ENCODE measurements at places on chromosomes 6 and 20. TPM values are rescaled to one million over a fixed set of nuclear protein-coding genes. Genes with fewer than 3 reads are reported as not detected.

GRCh38 chr6:47146431-47147174 lies 104.5 kb upstream of the ADGRF1 start:
- H3K27ac ChIP-seq, result no peak overlapping the region
- no peaks in the 10 kb centered on the region for H3K36me3 ChIP-seq
- H3K4me3 ChIP-seq, result no peak overlapping the region
- H3K4me1 ChIP-seq, result no peaks in the 10 kb centered on the region
- H3K27me3 ChIP-seq, result no peaks in the 10 kb centered on the region
- no peak for DNase-seq

GRCh38 chr6:73640179-73640750 lies 13.5 kb downstream of the SLC17A5 start:
- no peak overlapping the region for H3K27ac ChIP-seq
- DNase-seq, result no peak
- H3K4me3 ChIP-seq, result no peak overlapping the region
- no peaks in the 10 kb centered on the region for H3K27me3 ChIP-seq
- peaks cover 32% of the 10 kb centered on the region for H3K36me3 ChIP-seq

GRCh38 chr6:74534465-74535211 lies 671.2 kb downstream of the COL12A1 start:
- H3K27me3 ChIP-seq, result no peaks in the 10 kb centered on the region
- H3K36me3 ChIP-seq, result no peaks in the 10 kb centered on the region
- no peak for DNase-seq
- no peak overlapping the region for H3K27ac ChIP-seq

GRCh38 chr6:76972474-76972873 lies 490.8 kb downstream of the HTR1B start:
- no peak for DNase-seq
- no peaks in the 10 kb centered on the region for H3K27me3 ChIP-seq

- H3K27ac ChIP-seq, result no peak overlapping the region
- no peaks in the 10 kb centered on the region for H3K36me3 ChIP-seq
- DNase-seq, result no peak
- no peaks in the 10 kb centered on the region for H3K4me1 ChIP-seq
- H3K4me3 ChIP-seq, result peak overlapping the region; percentile 45
- no peaks in the 10 kb centered on the region for H3K27me3 ChIP-seq
Observed at GRCh38 chr6:156167625-156168071, 609.5 kb upstream of the ARID1B start.

GRCh38 chr6:169953686-169954085 lies 202.3 kb downstream of the ERMARD start:
- H3K4me3 ChIP-seq, result no peak overlapping the region
- peaks cover 2% of the 10 kb centered on the region for H3K27me3 ChIP-seq
- H3K4me1 ChIP-seq, result no peaks in the 10 kb centered on the region
- no peak overlapping the region for H3K27ac ChIP-seq

DNA sequence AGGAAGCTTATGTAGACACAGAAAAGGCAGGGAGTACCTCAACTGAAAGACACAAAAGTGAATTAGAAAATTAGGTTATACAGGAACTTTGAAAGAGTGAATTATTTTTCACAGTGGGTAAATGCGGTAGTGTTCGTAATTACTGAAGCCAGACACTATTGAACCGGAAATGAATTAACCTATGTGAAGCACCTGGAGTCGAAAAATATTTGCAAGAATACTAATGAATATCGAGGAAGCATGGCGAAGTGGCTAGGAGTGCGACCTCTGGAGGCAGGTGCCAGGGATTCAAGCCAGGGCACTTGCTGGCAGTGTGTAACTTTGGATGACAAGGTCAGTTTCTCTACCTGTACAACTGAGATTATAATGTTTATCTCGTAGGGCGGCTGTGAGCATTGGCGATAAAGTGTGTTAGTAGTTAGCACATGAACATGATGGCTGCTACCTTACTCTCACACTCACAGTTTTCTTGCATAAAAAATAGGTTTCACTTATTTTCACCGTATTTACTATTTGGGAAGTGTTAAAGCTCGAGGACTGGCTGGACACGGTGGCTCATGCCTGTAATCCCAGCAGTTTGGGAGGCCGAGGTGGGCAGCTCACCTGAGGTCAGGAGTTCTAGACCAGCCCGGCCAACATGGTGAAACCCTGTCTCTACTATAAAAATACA lies 567 bp upstream of the SLC18B1 start:
- no peaks in the 10 kb centered on the region for H3K36me3 ChIP-seq
- no peak overlapping the region for H3K27ac ChIP-seq
- H3K4me1 ChIP-seq, result peaks cover 9% of the 10 kb centered on the region
- no peak overlapping the region for H3K4me3 ChIP-seq
- peak; percentile 70 for DNase-seq
- H3K27me3 ChIP-seq, result peaks cover 2% of the 10 kb centered on the region

GRCh38 chr6:143707697-143708096 lies 29.9 kb downstream of the PHACTR2 start:
- H3K27me3 ChIP-seq, result no peaks in the 10 kb centered on the region
- no peak overlapping the region for H3K27ac ChIP-seq
- H3K4me3 ChIP-seq, result no peak overlapping the region
- no peak for DNase-seq
- no peaks in the 10 kb centered on the region for H3K4me1 ChIP-seq

DNA sequence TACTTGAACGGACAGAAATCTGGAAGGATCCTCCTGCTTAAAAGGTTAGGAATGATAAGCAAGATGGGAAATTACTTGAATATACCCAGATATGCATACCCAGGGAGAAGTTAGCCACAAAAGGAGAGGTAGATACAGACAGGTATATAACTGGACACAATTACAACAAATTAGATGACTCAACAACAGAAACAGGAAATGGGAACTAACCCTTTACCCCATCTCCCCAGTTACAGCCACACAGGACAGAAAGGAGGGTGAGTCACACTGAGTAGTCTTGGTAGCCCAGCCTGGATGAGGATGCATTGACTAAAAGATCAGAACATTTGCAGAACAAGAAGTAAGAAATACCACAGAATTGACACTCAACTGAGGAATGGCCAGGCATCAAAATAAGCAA lies 61.2 kb downstream of the C6orf52 start:
- H3K4me1 ChIP-seq, result no peaks in the 10 kb centered on the region

DNA sequence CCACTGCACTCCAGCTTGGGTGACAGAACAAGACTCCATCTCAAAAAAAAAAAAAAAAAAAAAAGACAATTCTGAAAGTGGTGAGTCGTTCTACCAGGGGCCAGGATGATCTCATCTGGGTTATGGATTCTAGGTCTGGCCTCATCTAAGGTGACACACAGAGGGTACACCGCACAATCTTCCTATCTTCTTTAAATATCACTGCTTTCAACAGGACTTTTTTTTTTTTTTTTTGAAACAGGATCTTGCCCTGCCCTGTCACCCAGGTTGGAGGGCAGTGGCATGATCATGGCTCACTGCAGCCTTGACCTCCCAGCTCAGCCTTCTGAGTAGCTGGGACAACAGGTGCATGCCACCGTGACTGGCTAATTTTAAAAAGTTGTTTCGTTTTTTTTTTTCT lies 67.7 kb downstream of the SLC16A10 start:
- H3K4me3 ChIP-seq, result no peak overlapping the region
- H3K27me3 ChIP-seq, result no peaks in the 10 kb centered on the region
- peaks cover 27% of the 10 kb centered on the region for H3K4me1 ChIP-seq
- DNase-seq, result peak; percentile 41
- H3K36me3 ChIP-seq, result no peaks in the 10 kb centered on the region
- H3K27ac ChIP-seq, result no peak overlapping the region

GRCh38 chr6:34195726-34196115 lies 41.0 kb upstream of the HMGA1 start:
- H3K36me3 ChIP-seq, result no peaks in the 10 kb centered on the region
- no peak overlapping the region for H3K27ac ChIP-seq
- H3K4me1 ChIP-seq, result peaks cover 10% of the 10 kb centered on the region
- DNase-seq, result no peak

GRCh38 chr6:7100072-7100752 lies 7.5 kb upstream of the RREB1 start:
- no peaks in the 10 kb centered on the region for H3K36me3 ChIP-seq
- H3K27me3 ChIP-seq, result no peaks in the 10 kb centered on the region
- no peak overlapping the region for H3K27ac ChIP-seq
- DNase-seq, result no peak
- no peaks in the 10 kb centered on the region for H3K4me1 ChIP-seq

DNA sequence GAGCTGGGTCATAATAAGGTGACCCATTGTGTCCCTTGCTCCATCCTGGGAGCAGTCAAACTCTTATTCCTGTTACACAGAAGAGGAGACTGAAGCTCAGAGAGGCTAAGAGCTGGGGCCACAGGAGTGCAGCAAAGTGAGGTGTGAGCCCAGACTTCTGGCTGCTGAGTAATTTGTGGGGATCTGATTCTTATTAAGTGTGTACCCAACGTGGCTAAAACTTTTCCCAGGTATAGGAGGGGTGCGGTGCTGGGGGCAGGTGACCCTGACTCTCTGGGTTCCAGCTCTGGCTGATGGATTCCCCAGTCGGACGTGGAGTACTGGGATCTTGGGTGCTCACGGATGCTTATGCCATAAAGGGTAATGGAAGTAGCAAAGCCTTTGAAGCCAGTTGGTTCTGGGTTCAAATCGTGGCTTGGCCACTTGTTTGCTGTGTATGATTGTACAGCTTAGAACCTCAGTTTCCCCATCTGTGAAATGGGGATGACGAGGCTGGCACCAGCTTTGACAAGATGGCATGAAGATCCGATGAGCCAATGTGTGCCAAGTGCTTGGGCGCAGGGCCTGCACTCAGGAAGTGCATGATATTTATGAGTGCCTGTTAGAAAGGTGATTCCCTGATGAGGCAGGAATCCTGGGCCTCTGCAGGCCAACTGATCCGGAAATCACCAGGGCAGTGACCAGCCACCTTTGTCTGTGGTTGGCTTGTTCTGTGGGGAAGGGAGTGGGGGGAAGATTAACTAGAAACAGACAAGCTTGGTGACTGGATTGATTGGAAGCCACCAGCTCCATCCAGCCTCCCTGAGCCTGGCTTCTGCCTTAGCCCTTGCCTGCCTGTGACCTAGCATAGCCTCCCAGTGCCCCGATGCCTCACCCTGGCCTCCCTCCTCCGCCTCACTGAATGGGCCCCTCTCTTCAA lies 6.0 kb downstream of the SRC start:
- no peak overlapping the region for H3K27ac ChIP-seq
- no peak for DNase-seq
- no peaks in the 10 kb centered on the region for H3K4me1 ChIP-seq
- H3K36me3 ChIP-seq, result no peaks in the 10 kb centered on the region

DNA sequence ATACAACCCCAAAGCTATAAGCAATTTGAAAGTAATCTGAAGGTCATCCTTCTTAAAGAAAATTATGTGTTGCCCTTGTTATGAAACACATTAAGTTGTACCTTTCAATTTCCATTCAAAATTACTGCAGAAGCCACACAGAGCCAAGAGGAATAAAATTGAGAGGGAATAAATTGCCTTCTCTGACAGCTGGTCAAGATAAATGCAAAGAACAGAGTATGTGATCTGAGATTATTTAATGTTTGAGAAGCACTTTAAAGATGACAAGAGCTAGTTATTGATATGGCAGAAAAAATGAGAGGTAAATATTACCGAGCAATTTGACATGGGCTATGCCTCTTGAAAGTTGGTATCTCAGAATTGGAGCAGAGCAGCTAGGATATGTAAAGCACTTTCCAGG lies 61.6 kb downstream of the TRDN start:
- H3K36me3 ChIP-seq, result no peaks in the 10 kb centered on the region
- H3K27me3 ChIP-seq, result no peaks in the 10 kb centered on the region
- H3K4me1 ChIP-seq, result no peaks in the 10 kb centered on the region

DNA sequence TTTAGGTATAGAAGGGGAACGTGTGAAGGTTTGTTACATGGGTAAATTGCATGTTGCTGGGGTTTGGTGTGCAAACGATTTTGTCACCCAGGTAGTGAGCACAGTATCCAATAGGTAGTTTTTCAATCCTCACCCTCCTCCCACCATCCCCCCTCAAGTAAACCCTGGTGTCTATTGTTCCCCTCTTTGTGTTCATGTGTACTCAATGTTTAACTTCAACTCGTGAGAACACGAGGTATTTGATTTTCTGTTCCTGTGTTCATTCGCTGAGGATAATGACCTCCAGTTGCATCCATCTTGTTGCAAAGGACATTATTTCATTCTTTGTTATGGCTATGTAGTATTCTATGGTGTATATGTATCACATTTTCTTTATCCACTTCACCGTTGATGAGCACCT lies 11.6 kb upstream of the VNN1 start:
- no peak overlapping the region for H3K27ac ChIP-seq
- no peak for DNase-seq
- H3K36me3 ChIP-seq, result no peaks in the 10 kb centered on the region
- no peak overlapping the region for H3K4me3 ChIP-seq
- no peaks in the 10 kb centered on the region for H3K4me1 ChIP-seq

- H3K4me1 ChIP-seq, result peaks cover 9% of the 10 kb centered on the region
- H3K4me3 ChIP-seq, result no peak overlapping the region
- peaks cover 2% of the 10 kb centered on the region for H3K27me3 ChIP-seq
- no peak for DNase-seq
- H3K27ac ChIP-seq, result no peak overlapping the region
- H3K36me3 ChIP-seq, result no peaks in the 10 kb centered on the region
Observed at GRCh38 chr6:105882828-105883227, 203.3 kb upstream of the PRDM1 start.

GRCh38 chr20:2585811-2586210 lies 49.4 kb downstream of the TMC2 start:
- no peak overlapping the region for H3K27ac ChIP-seq
- DNase-seq, result no peak
- no peak overlapping the region for H3K4me3 ChIP-seq
- no peaks in the 10 kb centered on the region for H3K36me3 ChIP-seq
- no peaks in the 10 kb centered on the region for H3K4me1 ChIP-seq

DNA sequence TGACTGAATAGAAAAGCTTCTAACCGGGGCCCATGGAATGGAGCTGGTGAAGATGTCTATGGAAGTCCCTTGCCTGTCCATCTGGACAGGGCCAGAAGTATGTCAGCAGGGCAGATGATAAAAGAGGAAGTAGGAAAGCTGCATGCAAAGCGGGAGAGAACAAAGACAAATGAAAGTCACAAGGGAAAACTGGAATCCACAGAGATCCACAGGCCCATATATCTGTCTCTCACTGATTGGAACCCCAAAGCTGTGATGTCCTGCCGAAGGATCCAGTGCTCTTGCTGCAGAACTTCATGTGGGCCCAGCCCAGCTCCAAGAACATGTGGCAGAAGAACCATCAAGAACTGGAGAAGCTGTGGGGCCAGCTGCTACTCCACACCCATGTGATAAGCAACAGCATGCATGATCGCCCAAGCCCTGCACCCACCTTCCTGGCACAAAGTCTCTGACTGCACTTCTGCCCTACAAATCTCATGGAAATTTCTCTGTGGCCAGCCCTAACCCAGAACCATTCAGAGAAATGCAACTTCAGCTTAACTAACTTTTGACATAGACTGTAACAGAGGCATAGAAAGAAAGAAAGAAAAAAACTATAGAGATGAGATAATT lies 716.0 kb downstream of the KIF16B start:
- H3K27ac ChIP-seq, result no peak overlapping the region
- no peaks in the 10 kb centered on the region for H3K4me1 ChIP-seq
- no peak for DNase-seq
- H3K27me3 ChIP-seq, result no peaks in the 10 kb centered on the region

Gene GCLC
- total RNA-seq, result 19.9 TPM

Gene MRAP2
- total RNA-seq, result not detected

Gene TMEM244
- 1.1 TPM for total RNA-seq

Gene C6orf89
- 33.8 TPM for total RNA-seq

Gene PTCRA
- total RNA-seq, result 1.1 TPM

Gene MYB
- total RNA-seq, result 17.4 TPM

Gene OR2J3
- total RNA-seq, result not detected

Gene SOX18
- total RNA-seq, result not detected

Gene CSTF1
- 24.5 TPM for total RNA-seq

Gene RSPH9
- 0.15 TPM for total RNA-seq

Gene CTAGE9
- total RNA-seq, result not detected

Gene ZBP1
- total RNA-seq, result 67.0 TPM

Gene MGME1
- total RNA-seq, result 19.2 TPM

Gene SCRT2
- not detected for total RNA-seq

Gene PGM3
- total RNA-seq, result 15.8 TPM

Gene FHL5
- not detected for total RNA-seq

Gene C4B
- 3.6 TPM for total RNA-seq

Gene POU5F1
- not detected for total RNA-seq

All from CD4-positive, CD25-positive, alpha-beta regulatory T cell (primary cell).